ENCODE measurements at places on chromosomes 2 and 18.

GRCh38 chr2:239500574-239501550, 100.0 kb upstream of the HDAC4 start:
- DNase-seq = no peak

GRCh38 chr2:120791243-120791961, 55.7 kb downstream of the GLI2 start:
- DNase-seq = no peak

- DNase-seq = no peak
Measured at GRCh38 chr2:85802354-85803103, 48.7 kb downstream of the ATOH8 start.

DNA sequence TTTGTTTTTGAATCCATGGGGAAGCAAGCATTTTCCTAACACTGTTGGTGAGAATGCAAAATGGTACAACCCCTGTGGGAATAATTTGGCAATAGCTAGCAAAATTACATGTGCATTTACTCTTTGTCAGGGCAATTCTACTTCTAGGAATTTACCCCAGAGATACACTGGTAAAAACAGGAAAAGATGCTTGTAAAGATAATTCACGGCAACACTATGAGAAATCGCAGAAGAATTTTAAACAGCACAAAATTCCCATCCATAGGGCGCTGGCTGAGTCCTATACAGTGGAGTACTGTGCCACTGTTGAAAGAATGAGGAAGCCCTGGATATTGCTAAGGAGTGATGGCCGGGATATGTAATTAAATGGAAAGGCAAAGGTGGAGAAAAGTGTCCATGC, 75.8 kb downstream of the DGKD start:
- peak; percentile 46 for DNase-seq

DNA sequence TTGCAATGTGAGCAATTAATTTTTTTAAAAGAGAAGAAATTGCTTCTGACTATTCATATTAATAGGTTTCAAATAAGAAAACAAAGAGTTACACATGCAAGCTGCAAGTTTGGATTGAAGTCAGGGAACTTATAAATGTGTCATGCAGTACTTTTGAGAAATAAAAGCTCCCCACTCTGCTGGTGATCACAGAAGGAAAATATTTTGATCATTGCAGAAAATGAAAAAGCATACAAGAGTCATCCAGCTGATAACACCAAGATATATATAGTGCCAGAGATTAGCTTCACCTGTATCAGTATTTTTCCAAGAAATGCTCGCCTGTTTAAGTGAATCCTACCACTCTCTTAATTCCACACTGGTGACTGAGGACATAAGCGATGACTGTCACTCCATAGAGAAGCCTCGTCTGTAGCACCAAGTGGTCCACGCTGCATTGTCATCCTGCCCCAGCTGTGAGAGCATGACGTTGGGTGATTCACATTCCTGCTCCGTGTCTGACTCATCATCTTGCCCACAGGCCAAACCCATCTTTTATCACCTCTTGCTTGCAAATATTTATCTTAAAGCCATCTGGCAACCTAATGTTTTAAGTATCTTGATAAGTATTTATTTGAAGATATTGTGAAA, 178.0 kb downstream of the ASXL3 start:
- peak; percentile 85 for DNase-seq

DNA sequence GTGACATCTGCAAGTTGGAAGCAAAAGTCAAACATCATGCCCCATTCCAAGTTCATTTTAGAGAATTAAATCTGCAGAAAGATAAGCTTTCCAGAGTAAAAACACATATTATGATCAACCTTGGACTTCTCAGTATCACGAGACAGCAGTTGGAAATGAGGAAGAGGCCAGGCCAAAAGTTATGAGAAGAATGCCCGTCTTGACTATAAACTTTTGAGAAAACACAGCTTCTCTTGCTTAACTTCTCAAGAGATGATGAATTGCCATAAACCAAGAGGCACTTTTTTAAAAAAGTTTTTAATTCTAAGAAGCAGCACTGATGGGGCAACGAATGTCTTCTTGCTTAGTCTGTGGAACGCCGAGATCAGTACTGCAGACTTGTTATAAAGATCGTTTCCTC, 52.6 kb upstream of the NFU1 start:
- no peak for DNase-seq

GRCh38 chr18:71450257-71450656, 1093.9 kb downstream of the CBLN2 start:
- DNase-seq = no peak

- DNase-seq = peak; percentile 55
Measured at GRCh38 chr2:25228848-25229278, 60.5 kb upstream of the POMC start.

GRCh38 chr2:218028562-218029348, 26.0 kb upstream of the TNS1 start:
- no peak for DNase-seq

DNA sequence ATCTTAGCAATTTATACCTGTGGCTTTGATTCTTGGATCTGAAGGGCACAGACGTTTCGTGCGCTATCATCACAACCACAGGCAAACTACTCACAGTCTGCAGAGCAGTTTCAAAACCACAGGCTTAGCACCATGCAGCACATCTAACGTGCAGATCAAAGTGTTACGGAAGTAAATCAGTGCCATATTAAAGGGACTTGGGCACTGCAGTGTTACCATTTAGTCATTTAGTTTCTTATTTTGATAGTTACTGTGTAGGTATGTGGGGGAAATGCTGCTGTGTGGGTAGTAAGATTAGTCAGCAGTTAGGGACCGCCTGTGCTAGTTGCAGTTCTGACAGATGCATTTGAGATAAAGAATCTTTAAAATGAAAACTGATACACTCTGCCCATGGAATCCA, 384.0 kb downstream of the NBAS start:
- no peak for DNase-seq

GRCh38 chr18:78884502-78884901, 95.1 kb upstream of the SALL3 start:
- no peak for DNase-seq

All from fibroblast of skin of left quadriceps (primary cell).